Umbilical cord (tissue), 2 donors: ENCODE measurements at places on chromosomes 12 and 14. TPM values are rescaled to one million over a fixed set of nuclear protein-coding genes. Genes with fewer than 3 reads are reported as not detected.
A peak's percentile ranks its signal among the peaks of the same experiment; 100 is the strongest.

Gene TBX3
- total RNA-seq, result 8.2 TPM

DNA sequence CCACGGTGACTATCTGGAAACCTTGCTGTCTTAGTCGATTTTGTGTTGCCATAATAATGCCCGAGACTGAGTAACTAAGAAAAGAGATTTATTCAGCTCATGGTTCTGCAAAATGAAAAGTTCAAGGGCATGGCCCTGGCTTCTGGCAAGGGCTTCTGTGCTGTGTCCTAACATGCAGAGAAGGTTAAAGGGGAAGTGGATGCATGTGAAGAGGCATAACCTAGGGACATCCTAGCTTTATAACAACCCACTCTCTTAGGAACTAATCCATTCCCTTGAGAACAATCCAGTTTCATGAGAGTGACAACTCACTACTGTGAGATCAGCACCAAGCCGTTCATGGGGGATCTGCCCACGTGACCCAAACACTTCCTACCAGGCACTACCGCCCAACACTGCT lies 11.5 kb downstream of the FLVCR2 start:
- no peak for DNase-seq

DNA sequence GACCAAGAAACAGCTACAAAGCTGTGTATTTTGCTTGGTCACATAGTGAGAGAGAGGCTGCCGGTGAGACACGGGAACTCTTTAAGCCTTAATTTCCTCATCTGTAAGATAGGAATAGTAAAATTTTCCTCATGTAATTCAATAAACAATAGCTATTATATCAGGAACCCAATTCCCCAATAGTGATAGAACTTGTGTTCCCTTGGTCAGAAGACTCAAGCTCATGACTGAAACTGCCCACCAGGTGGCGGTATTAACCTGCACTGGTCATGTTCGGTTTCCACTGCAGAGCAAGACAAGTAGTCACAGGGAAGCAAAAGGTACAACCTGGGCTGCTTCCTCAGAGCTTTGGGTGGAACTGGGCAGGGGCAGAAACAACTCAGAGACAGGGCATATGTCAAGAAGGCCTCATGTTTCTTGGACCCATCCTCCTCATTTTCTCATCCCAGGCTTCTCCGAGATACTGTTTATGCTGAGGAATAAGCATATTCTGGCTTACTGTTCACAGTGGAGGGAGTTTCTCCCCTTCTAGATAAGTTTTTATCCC lies 4.2 kb upstream of the AJUBA start:
- peak; percentile 91 for DNase-seq

Gene DLK1
- total RNA-seq, result 592 TPM

GRCh38 chr12:4535092-4535491 lies 3.6 kb upstream of the RAD51AP1 start:
- no peak for DNase-seq

Gene UNC119B
- total RNA-seq, result 16.4 TPM

- no peak for DNase-seq
Observed at GRCh38 chr14:77485256-77485655, 13.4 kb downstream of the ISM2 start.

DNA sequence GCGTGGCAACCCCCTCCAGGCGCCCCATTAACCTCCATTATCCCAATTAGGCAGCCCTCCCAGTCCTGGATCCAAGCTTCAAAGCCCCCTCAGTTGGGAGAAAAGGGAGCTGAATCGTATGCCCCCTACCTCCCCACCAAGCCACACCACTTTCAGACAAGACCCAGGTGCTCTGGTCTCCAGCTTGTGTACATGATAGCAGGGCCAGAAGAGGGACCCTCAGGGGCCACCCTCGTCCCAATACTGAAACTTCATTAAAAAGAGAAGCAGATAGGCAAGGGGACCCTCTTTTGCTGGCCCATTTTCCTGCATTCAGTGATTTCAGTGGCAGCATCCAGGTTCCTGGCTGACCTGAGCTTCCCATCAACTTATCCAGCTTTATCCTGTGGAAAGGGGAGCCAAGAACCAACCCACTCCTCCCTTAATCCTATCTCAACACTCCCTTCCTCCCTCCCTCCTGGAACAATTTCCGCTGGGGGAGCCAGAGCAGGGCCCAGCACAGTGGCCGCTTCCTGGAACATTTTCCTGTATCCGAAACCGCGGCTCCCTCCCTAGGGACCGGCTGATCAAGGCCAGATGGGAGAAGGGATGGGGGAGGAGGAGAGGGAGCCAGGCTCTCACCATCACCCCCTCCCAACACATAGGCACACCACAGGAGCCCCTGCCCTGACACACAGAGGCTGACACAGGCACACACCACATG lies 9.5 kb upstream of the SP7 start:
- DNase-seq, result peak; percentile 54

DNA sequence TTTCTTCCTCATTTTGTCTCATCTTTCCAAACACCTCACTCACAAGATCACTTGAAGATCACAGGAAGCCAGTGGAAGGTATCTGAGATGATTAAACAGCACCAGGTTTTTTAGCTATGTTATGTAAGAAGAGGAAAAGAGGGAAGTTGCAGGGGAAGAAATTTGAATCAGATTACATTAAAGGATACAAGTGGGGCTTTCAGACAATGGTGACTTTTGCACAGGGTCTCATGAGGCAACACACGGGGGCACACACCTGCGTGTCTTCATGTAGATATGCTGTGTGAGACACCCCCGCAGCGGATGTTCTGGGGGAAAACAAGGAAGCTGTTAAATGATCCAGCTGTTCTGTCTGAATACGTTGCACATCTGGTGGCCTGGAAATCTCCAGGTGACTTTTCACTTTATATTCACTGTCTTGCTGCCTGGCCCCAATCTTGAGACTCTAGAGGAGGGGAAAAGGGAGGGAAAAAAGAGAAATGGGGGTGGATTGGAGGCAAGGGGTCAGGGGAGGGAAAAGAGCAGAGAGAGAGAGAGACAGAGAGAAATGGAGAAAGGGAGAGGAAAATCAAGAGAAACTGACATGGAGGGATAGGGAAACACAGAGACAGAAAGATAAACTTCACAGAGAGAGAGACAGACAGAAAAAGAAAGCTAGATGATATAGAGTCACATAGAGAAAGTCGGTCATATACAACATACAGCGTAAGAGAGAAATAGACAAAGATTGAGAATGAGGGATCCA lies 36.3 kb upstream of the PPP1CC start:
- DNase-seq, result no peak

Gene TEX52
- total RNA-seq, result 11.3 TPM

Gene TMEM119
- total RNA-seq, result 85.0 TPM

GRCh38 chr12:117356048-117356447 lies 5.4 kb downstream of the NOS1 start:
- DNase-seq, result no peak

Gene CBLN3
- total RNA-seq, result 4.1 TPM

DNA sequence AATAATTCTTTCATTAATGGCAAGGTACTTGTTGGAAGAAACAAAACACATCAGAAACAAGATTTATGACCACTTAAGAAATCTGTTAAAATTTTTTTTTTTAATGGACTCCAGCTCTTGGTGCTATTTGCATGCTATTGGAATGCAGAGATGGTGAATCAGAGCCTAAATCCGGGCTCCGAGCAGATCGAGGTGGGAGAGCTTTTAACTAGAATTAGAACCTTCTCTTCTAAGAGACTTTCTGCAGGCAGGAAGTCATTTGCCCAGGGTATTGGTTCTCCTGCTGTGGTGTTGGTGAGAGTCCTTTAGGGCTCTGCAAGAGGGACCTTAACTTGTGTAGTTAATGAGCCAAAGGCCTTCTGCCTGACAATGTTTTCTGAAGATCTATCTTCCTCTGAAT lies 419.4 kb downstream of the SNAPC1 start:
- no peak for DNase-seq

- no peak for DNase-seq
Observed at GRCh38 chr14:80117876-80118275, 93.4 kb downstream of the DIO2 start.

DNA sequence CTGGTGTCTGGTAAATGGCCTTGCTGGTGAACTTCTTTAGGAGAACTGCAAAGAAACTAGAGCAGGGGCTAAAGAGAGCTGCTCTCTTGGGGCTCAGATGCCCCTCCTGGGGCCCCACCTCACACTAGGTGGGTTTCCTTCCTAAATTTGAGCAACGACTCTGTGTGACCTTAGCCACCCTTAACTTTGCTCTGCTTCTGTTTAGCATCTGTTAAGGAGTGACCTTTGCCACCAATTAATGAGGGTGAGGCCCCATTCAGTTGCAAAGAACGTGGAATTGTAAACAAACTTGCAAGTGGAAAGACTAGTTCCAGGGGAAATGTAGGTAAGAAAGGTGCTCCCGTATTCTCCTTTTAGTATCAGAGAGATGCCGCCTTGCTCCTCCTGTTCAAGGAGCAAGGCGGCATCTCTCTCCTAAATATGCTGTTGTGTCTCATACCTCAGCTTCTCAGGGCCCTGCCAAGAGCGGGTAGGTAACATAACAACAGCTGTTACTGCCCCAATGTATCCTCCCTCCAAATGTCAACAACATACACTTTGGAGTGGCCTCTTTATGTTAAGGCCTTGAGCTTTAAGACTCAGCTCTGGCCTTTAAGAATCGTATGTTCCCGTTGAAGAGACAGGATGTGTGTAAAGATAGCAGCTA lies 77.6 kb upstream of the FUT8 start:
- peak; percentile 63 for DNase-seq

DNA sequence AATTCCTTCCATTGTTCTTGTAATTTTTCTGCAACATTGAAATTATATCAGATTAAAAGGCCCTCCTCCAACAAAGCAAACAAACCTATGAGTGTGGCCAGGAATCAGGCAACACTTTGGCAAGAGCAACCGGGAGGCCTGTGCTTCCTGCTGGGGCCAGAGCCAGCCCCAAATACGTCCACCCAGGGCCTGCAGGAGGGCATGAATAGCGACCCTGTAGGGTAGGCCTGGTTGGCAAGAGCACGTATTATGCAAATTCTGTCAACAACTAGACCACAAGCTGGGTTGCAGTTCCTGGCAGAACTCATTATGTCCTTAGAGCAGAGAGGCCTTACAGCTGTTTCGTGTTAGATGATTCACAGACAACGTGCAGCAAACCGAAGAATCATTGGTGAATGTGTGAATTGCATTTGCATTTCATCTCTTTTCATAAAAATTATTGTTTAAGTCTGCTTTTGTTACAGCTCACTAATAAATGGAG lies 26.9 kb upstream of the LGALS3 start:
- DNase-seq, result peak; percentile 87

DNA sequence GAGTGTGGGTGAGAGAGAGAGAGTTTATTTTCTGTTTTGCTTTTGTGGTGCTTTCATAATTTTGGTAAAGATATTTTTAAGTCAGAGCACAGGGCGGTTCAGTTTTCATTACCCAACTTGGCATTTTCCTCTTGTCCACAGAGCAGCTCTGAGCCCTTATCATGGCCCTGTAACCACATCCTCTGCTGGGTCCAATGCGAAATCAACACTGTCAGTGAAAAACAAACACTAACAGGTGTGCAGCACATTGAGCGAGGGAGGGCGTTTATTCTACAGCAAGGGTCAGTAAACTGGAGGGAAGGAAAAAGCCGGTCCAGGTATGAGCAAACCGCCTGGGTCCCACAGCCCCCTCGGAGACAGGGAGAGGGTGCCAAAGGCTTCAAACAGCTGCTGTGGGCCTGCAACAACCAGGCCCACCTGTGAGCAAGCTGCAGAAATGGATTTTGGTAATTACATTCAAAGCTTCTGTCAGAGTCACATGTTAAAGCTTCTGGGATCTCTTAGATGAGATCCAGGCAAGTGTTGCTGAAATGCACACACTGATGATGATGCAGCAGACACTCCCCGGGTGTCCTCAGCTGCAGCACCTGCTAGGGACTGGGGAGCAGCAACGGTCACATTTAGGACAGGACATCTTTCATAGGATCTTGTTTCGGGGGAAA lies 132.7 kb upstream of the DYRK2 start:
- DNase-seq, result no peak

Gene RNF212B
- total RNA-seq, result not detected

- DNase-seq, result peak; percentile 69
Observed at GRCh38 chr14:32709027-32709426, 229.7 kb upstream of the NPAS3 start.

Gene OTX2
- 3.4 TPM for total RNA-seq

Gene LTA4H
- total RNA-seq, result 57.8 TPM

DNA sequence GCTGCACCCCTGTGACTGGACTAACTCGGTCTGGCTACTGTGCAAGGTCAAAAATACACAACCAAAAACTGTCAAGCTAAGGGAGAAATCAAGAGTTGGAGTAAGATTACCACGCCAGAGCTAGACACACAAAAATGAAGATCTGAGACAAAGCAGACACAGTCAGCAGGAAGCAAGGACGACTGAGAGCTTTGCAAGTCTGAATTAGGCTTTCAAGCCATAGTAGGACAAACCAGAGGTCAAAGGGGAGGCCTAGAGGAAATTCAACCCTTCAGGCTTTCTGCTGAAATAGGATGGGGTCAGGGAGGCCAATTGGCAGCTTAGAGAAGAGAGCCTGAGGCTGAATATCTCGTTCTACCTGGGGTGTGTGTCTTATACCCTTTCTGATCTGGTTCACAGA lies 117.3 kb downstream of the LLPH start:
- peak; percentile 53 for DNase-seq

DNA sequence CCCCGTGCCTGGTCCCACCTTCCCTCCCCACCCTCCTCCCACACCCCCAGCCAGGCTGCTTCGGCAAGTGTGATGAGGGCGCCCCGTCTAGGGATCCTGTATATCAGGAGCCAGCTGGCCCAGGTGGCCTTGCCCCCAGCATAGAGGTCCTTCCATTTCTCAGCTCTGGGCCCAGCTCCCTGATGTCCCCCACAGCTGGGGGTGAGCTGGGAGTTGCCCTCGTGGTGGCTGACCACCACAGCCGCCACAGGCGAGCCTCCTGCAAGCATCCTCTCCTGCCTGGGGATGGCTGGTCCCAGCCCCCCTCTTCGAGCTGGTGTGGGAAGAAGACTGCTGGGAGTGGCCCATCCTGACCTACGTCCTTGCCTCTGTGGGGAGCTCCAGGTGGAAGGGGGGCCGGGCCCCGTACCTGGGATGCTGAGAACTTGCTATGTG lies 7.4 kb downstream of the ASPG start:
- no peak for DNase-seq

GRCh38 chr12:32117316-32117715 lies 10.7 kb downstream of the BICD1 start:
- no peak for DNase-seq

Gene DDHD1
- 33.5 TPM for total RNA-seq

GRCh38 chr12:127675936-127676335 lies 591.0 kb upstream of the TMEM132C start:
- no peak for DNase-seq

- DNase-seq, result no peak
Observed at GRCh38 chr14:53855127-53855526, 101.5 kb downstream of the BMP4 start.

Gene NCAPD2
- total RNA-seq, result 14.7 TPM

GRCh38 chr14:51912112-51912786 lies 51.8 kb downstream of the GNG2 start:
- no peak for DNase-seq
